Activated naive CD4-positive, alpha-beta T cell treated with anti-CD3 and anti-CD28 coated beads for 36 hours (primary cell): ENCODE measurements at places on chromosomes 1 and 21. TPM values are rescaled to one million over a fixed set of nuclear protein-coding genes. Genes with fewer than 3 reads are reported as not detected.

GRCh38 chr1:71745326-71745725, 537.0 kb downstream of the NEGR1 start:
- DNase-seq = no peak

- DNase-seq = peak; percentile 12
Measured at GRCh38 chr1:98991127-98992012, 13.3 kb downstream of the PLPPR5 start.

GRCh38 chr1:114216431-114217173, 62.9 kb upstream of the SYT6 start:
- no peak for DNase-seq

- DNase-seq = no peak
Measured at GRCh38 chr1:231026576-231026975, 13.5 kb downstream of the FAM89A start.

GRCh38 chr21:36125512-36126207, 9.2 kb upstream of the CBR3 start:
- DNase-seq = peak; percentile 74

GRCh38 chr1:224850446-224850845, 79.0 kb upstream of the DNAH14 start:
- no peak for DNase-seq

The COP1 gene
- 37.4 TPM for total RNA-seq

The CELSR2 gene
- 1.2 TPM for total RNA-seq

The OPRD1 gene
- not detected for total RNA-seq
